ENCODE measurements at places on chromosomes 1 and 21. TPM values are rescaled to one million over a fixed set of nuclear protein-coding genes. Genes with fewer than 3 reads are reported as not detected.

Gene DNASE2B
- not detected for total RNA-seq

Gene CLCA2
- total RNA-seq: not detected

Gene HSPA6
- total RNA-seq: not detected

Gene SLC45A1
- 2.3 TPM for total RNA-seq

Gene RGS1
- total RNA-seq: not detected

Gene DLGAP3
- 13.7 TPM for total RNA-seq

Gene TRAF3IP3
- not detected for total RNA-seq

Gene KCNJ9
- 0.08 TPM for total RNA-seq

Gene IPO13
- total RNA-seq: 17.9 TPM

Gene NPR1
- 8.5 TPM for total RNA-seq

Gene PAPPA2
- total RNA-seq: 1.4 TPM

Gene HPDL
- 60.7 TPM for total RNA-seq

Gene LMOD1
- total RNA-seq: 0.82 TPM

Gene AMPD1
- not detected for total RNA-seq

Gene TLCD4
- total RNA-seq: 3.5 TPM

Gene KRTAP10-11
- not detected for total RNA-seq

Gene SLC1A7
- not detected for total RNA-seq

Gene VWA1
- total RNA-seq: 21.9 TPM

Gene CLDN8
- not detected for total RNA-seq
